ENCODE measurements at places on chromosomes 13 and 19.

- DNase-seq: no peak
Observed at GRCh38 chr19:13926715-13927114, 11.5 kb downstream of the PODNL1 start.

DNA sequence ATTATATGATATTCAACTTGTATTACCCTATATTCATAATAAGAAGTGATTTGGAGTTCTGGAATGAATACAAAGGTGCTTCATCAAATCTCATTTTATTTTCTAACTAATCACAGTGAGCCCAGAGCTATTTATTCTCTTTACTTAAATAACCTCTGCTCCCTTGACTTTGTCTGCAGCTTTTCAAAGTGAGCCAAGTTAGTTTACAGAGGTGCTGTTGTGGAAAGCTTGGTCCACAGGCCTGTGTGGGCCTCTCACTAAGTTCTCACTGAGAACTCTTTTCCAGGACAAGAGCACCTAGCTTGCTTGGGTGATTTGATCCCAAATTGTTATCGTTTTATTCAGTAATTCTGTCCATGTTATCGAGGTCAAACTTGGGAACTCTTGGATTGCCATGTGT is 319.3 kb downstream of the RFC3 start:
- DNase-seq: no peak

GRCh38 chr13:23322353-23323336 is 110.9 kb downstream of the SACS start:
- DNase-seq: no peak

DNA sequence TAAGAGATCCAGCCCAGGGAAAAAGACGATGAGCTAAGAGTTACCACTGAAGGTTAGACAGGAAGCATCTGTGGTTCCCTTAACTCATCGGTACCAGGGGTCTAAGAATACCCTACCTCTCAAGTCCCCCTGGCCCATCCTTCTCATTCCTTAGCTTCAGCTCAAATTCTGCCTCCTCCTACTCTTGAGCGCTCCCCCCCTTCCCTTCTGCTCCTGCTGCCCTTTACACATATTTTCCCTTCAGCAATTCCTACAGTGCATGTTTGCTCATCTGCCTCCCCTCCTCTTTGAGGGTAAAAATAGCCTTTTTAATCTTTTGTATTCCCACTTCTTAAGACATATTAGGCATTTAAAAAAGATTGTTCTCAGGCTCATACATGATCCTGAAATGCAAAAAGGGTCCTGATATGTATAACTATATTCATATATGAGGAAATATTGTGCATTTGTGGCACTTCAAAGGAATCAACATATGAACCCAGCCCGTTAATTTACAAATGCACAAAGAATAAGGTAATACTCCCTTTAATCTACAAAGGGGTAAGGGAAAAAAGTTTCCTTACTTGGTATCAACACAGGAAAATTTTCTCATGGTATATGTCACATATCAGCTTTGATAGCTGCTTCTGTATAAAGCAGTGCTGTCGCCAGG is 33.1 kb downstream of the LNX2 start:
- no peak for DNase-seq

Measured in HT1080 (cell line).